Endothelial cell (in vitro differentiated cells): ENCODE measurements at places on chromosomes 13 and 19. TPM values are rescaled to one million over a fixed set of nuclear protein-coding genes. Genes with fewer than 3 reads are reported as not detected.

DNA sequence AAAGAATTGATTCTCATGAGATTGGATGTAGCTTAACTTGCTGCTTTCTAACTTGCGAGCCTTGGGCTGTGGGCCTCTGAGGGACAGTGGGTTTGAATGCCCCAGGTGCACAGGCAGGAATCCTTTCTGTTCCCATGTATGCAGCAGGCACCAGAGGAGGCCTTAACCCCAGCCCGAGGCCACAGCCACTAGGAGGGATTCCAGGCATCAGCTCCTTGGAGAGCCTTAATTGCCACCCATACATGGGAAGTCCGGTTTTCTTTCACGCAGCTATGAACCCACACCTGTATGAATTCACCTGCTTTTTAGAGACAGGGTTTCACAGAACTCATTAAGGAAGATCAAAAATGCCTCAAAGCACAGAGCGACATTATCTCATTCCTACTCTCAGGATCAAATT, 117.9 kb downstream of the CRYL1 start:
- no peak for DNase-seq

GRCh38 chr13:99869830-99870229, 101.7 kb downstream of the ZIC5 start:
- no peak for DNase-seq

- no peak for DNase-seq
These were observed 590.0 kb downstream of the DCT start for GRCh38 chr13:93889430-93889951.

- no peak for DNase-seq
These were observed 1.3 kb upstream of the PCDH9 start for GRCh38 chr13:67231289-67232000.

DNA sequence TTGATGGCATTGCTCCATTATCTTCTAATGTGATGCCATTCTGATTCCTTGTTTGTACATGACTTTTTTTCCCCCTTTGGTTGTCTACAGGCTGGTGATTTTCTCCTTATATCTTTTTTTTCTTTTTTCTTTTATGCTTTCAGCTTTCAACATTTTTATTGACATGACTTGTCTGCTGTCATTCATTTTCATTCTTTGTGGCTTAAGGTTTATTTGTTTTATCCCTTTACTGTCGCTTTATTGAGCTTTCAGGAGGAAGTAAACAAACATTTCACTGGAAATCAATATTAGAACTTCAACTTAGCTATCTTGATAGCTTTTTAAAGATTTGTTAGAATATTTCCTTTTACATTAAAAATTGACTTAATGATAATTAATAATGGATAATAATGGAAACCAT, 9.7 kb downstream of the ITM2B start:
- no peak for DNase-seq

DNA sequence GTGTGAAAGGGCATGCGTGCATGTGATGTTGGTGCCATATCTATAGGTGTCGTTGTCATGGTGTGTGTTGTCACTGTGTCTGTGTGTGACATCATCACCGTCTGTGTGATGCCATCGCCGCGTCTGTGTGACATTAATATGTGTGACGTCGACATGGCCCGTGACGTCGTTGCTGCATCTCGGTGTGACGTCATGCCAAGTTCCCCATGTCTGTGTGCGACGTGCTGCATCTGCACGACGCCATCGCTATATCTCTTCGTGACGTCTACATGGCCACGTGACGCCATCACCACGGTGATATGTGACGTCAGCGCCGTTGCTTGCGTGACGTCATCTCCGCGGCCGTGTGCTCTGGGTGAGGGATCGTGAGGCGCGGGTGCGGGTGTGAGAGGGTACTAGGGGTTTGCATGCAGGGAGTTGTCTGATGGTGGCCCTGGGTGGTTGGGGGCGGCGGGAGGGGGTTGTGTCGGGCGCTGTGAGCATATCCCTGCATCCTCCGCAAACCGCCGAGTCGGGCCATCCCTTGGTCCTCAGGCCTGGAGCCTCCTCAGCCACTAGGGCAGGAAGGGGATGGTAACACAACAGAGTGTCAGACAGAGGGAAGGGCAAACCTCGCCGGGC, 14.6 kb downstream of the GTPBP3 start:
- DNase-seq = no peak

DNA sequence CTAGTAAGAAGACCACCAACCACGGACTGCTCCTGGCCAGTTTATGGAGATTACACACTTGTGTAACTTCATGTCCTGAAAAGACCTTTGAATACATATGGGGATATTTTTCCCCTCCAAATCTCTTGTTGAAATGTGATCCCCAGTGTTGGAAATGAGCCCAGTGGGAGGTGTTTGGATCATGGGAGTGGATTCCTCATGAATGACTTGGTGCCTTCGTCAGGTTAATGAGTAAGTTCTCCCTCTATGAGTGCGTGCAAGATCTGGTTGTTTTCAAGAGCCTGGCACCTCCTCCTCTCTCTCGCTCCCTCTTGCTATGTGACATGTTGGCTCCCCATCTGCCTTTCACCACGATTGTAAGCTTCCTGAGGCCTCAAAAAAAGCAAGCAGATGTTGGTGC, 769.0 kb upstream of the SLITRK1 start:
- no peak for DNase-seq

DNA sequence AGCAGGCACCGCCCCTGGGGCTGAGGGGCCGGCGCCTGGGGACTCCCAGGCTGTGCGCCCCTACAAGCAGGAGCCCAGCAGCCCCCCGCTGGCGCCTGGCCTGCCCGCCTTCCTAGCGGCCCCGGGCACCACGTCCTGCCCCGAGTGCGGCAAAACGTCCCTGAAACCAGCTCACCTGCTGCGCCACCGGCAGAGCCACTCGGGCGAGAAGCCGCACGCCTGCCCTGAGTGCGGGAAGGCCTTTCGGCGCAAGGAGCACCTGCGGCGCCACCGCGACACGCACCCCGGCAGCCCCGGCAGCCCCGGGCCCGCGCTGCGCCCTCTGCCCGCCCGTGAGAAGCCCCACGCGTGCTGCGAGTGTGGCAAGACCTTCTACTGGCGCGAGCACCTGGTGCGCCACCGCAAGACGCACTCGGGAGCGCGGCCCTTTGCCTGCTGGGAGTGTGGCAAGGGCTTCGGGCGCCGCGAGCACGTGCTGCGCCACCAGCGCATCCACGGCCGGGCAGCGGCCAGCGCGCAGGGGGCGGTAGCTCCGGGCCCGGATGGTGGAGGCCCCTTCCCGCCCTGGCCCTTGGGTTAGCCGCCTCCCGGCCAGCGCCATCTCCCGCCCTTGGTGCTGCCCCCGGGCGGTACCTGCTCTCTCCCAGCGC, 16.1 kb upstream of the GALP start:
- DNase-seq = no peak

GRCh38 chr13:30520571-30520970, 54.8 kb upstream of the HMGB1 start:
- no peak for DNase-seq

DNA sequence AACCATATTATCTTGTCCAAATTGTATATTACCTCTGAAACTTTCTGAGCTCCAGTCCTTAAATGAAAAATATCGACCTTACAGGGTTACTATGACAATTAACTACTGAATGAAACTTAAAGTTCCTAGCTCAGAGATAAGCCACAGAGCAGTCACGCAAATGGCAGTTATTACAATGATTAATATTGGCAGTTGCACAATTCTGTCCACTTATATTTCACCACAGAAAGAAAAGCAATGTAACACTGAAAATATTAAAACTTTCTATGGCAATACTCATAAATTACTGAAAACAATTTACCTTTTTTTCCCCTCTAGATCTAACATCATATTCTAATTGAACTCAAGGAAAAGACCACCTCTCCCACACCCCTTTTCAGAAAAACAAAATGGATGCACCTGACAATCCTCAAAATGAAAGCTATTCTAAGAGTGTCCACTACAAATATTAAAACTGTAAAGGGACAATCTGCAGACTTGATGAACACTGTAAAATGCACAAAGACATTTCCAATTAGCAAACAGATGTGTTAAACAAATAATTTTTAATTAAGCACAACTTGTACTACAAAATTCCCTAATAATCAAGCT, 14.6 kb downstream of the LNX2 start:
- no peak for DNase-seq

GRCh38 chr13:27497563-27498230, 47.3 kb upstream of the MTIF3 start:
- no peak for DNase-seq

GRCh38 chr13:100800283-100800875, 125.8 kb upstream of the TMTC4 start:
- no peak for DNase-seq

- no peak for DNase-seq
These were observed 227 bp downstream of the OVOL3 start for GRCh38 chr19:36111200-36111539.

DNA sequence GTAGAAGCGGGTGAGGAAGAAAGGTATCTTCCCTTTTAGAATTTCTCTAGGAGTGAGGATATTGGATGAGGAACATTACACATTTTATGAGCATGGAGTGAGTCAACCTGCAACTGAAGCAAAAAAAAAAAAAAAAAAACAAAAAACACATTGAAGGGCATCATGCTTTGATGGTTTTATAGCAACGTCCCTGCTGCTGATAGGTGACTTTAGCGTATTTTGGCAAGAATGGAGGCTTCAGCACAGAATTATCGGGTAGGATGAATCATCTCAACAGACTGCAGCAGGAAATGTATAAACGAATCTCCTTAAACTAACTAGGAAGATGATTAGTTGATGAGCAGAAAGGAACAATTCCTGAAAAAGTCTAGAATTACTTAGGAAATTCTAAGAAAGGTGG, 1359.6 kb upstream of the ATXN8OS start:
- no peak for DNase-seq

GRCh38 chr13:77177646-77178045, 149.2 kb downstream of the MYCBP2 start:
- DNase-seq = no peak

DNA sequence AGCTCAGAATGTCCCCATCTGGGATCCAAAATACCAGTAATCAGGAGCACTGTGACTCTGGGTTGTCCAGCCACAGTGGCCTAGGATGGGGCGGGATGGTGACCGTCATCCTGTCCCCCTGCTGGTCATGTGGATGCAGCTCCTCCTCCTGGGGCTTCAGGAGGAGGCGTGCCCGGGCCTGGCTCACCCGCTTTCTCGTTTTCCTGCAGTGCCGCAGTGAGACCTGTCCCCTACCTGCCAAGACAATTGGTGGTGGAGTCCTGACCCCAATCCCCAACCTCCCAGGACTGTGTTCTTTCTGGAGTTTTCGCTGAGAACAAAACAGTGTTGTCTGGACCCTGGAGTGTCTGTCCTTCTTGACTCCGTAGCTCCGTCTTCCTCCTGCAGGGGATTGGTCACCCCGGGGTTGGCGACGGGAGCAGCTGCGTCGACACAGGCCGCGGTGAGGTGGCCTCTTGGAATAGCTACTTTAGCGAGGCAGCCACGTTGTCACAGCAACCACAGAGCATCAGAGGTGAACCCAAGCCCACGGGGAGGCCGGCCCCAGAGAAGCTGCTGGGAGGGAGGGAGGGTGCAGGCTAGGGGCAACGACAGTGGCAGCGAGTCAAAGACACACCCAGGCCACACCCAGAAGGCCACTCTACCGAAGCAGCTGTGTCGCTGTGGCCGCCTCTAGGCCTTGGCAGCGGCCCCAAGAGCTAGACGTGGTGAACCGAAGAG, 10.2 kb upstream of the EMC10 start:
- DNase-seq = no peak

- no peak for DNase-seq
These were observed 7.6 kb upstream of the COMP start for GRCh38 chr19:18798384-18799352.

GRCh38 chr19:47379381-47379938, 30.3 kb downstream of the DHX34 start:
- DNase-seq = no peak

DNA sequence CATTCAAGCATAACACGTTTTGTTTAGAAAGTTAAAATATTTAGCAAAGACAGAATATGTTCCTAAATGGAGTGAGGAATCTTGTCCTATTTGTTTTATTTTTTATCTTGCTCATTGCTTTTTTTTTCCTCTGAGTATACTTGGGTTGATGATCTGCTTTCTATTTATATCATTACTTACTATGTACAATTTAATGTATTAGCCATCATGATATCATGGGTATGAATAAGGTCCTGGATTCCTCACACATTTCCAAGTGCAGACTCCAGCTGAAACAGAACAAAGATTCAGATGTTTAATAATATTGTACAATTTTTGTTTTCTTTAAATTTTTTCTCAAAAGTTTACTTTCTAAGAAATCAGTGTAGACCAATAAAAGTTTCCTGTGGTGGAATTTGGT, 388.2 kb downstream of the GPC6 start:
- DNase-seq = no peak

DNA sequence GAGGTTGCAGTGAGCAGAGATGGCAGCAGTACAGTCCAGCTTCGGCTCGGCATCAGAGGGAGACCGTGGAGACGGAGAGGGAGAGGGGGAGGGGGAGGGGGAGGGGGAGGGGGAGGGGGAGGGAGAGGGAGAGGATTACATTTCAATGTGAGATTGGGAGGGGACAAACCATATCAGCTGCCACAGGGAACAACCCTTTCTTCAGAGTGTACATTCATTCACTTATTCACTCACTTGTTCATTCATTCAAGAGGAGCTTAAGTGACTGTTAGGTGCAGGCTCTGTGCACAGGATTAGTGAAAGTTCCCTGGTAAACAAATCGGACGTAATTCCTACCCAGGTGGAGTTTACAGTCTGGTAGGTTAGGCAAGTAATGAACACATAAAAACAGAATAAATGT, 65.6 kb upstream of the MEDAG start:
- DNase-seq = no peak

GRCh38 chr13:46751811-46752635, 44.9 kb downstream of the ESD start:
- no peak for DNase-seq

DNA sequence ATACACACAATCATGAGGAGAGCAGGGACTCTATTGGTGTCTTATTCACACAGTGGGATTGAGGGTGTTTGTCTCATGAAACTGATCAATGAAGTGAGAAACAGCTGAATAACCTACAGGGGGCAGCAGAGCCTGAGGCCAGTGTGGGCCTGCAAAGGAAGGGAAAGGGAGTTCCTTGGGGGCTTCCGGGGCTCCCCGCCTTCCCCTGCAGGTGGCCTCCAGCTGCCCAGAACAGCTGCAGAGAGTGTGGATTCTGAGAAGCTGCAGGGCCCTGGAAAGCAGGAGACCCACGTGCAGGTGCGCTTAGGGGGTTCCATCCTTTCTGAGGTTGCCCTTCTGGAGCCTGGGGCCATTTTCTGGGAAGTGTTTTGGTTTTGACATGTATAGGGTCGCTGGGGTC, 20.1 kb downstream of the ZNF763 start:
- no peak for DNase-seq

The TBXA2R gene
- 7.3 TPM for total RNA-seq

The LIM2 gene
- total RNA-seq = not detected

The KIR3DL1 gene
- total RNA-seq = not detected

The CASP14 gene
- total RNA-seq = not detected

The OSCAR gene
- 0.21 TPM for total RNA-seq

The ELANE gene
- not detected for total RNA-seq

The PGLYRP2 gene
- not detected for total RNA-seq

The APBA3 gene
- total RNA-seq = 23.8 TPM

The FAM174C gene
- total RNA-seq = 22.7 TPM

The SPACA4 gene
- total RNA-seq = not detected

The SYNE4 gene
- total RNA-seq = 4.5 TPM

The CRTC1 gene
- total RNA-seq = 17.5 TPM

The SYNGR4 gene
- not detected for total RNA-seq

The PRR20B gene
- not detected for total RNA-seq

The A1BG gene
- 41.9 TPM for total RNA-seq

The ANGPTL8 gene
- not detected for total RNA-seq

The NBEA gene
- total RNA-seq = 11.7 TPM

The CCDC122 gene
- 7.1 TPM for total RNA-seq
